Stimulated activated CD8-positive, alpha-beta memory T cell treated with anti-CD3 and anti-CD28 coated beads, Interleukin-15, amount 100 ng/mL, for 1 hour (primary cell): ENCODE measurements at places on chromosomes 7 and 10.

GRCh38 chr10:108966411-108966810 is 956.9 kb downstream of the XPNPEP1 start:
- DNase-seq, result no peak

- DNase-seq, result no peak
Observed at GRCh38 chr7:71900556-71900955, 511.6 kb downstream of the CALN1 start.

DNA sequence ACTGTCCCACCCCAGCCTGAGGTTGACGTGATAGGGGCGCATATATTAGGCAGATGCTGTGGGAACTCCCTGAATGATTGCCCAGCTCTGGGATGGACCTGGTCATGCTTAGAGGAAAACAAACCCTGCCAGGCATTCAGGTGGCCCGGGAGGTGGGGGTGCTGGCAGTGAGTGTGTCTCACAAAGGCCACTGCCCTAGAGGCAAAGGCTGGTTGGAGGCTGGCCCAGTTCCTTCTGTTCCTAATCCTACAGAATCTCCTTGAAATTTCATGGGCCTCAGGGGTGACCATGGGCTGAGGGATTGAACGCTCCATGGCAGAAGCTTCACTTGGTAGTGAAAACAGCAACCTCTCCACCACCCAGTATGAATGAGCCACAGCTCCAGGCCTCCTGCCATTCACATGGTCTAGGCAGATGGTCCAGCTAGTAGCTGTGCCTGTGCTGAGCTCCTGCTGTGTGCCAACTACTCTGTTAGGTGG is 25.6 kb downstream of the ADRA2A start:
- DNase-seq, result no peak

GRCh38 chr10:3625959-3626751 is 158.9 kb downstream of the KLF6 start:
- DNase-seq, result no peak

DNA sequence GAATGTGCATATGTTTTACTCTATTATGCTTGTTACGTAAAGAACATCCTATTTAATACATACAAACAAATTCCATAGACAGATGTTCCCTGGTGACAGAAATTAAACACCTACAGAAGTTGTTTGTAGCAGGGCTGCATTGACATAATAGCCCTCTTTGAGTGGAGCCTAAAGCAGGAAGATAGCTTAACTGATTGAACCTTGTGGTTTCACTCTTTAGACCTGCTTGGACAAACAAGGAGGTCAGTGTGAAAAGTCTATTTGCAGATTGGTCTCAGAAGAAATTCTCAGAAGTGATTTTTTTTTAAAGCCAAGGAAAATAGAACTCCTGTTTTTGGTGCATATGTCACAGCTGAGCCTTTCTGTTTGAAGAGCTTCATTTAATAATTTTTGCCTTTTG is 121.3 kb downstream of the PPP1R9A start:
- DNase-seq, result no peak

GRCh38 chr7:101664436-101664835 is 35.3 kb upstream of the MYL10 start:
- no peak for DNase-seq

- DNase-seq, result no peak
Observed at GRCh38 chr7:140609646-140610045, 31.0 kb downstream of the DENND2A start.

DNA sequence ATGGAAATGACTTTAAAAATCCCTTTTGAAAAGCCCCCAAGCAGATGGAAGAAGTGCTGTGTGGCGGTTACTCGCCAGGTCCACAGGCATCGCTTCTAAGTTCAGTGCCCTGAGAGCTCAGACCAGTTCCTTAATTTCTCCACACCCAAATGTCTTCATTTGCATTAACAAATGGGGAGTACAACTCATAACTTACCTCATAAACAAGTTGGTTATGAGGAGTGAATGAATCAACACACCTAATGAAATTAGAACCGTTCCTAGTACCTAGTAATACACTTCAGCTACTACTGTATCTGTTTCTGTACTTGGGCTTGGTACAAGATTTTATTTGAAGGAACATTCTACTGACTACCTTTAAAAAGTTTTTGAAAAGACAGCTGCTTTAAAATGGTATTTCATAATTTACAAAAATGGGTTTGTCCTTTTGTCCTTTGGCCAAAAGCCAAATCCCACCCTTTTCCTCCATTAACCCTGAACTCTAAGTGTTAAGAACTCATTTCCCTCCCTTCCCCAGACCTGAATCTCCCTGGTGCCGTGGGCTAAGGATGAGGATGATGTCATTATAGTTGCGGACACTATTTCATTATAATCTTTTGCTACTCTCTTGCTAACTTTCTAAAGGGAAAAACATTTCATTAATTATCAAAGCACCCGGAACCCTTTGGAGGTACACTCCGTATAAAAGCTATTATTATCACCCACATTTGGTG is 221.5 kb upstream of the CELF2 start:
- no peak for DNase-seq

DNA sequence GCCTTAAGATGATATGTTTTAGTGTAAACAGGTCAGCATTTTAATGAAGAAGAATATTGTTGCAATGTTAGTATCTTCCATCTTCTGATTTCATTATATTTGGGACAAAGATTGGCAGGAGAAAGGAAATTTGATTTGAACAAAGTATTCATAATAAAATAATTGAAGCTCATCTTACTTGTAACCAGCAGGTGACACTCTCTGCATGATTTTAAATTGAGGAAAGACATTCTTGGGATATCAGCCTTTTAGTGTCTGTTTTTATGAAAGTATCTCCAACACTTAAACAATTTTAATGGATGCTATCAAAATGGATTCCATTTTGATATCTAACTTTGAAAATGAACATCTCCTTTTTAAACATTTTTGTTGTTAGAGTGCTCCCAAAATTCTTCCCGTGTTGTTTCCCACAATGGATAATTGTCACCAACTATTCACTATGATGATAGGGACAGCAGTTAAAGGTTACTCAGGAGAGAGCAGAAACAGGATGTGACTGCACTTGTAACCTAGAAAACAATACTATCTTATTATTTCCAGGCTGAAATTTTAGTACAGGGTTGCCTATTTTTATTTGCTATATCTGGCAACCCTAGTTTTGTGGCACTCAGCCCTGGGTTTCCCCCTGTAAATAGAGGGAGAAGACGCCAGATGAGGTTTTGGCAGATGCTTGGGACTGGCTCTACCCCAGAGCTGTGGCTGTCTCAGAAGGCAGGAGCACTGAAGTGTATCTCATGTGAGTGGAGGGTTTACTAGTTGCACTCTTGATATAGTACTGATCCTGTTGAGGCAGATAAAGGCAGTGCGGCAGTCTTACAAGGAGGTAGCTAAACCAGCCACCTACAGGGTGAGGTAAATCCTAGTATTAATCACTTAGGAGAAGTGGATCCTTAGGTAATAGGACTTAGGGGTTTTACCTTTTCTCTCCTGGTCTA is 31.0 kb upstream of the ABCB4 start:
- no peak for DNase-seq

DNA sequence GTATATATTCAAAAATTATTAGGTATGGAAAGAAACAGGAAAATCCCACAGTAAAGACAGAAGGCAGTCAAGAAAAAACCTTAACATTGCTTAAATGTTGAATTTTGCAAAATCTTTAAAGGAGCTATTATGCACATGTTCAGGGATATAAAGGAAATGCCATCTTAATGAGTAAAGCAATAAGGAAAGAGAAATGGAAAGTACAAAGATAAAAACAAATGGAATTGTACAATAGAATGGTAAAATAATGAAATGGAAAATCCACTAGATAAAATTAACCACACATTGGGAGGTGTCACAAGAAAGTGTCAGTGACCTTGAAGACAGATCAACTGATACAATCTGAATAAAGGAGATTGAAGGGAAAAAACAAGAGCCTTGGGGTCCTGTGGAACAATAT is 82.0 kb downstream of the KIF20B start:
- no peak for DNase-seq

DNA sequence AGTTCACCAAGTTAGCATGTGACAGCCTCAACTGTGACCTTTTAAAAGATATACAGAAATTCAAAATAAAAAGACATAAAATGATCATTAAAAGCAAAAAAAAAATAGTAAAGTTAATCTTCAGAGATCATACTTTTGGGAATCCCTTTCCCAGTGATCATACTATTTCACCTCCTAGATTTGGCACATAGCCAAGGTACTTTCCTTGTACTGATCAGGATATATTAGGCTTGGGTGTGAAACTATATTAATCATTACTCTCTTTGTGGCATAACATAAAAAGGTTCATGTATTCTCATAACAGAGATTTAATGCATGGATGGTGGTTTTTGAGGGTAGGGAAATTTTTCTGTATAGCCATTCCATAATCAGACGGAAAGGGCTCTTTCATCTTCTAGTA is 109.6 kb upstream of the ZWINT start:
- DNase-seq, result no peak

DNA sequence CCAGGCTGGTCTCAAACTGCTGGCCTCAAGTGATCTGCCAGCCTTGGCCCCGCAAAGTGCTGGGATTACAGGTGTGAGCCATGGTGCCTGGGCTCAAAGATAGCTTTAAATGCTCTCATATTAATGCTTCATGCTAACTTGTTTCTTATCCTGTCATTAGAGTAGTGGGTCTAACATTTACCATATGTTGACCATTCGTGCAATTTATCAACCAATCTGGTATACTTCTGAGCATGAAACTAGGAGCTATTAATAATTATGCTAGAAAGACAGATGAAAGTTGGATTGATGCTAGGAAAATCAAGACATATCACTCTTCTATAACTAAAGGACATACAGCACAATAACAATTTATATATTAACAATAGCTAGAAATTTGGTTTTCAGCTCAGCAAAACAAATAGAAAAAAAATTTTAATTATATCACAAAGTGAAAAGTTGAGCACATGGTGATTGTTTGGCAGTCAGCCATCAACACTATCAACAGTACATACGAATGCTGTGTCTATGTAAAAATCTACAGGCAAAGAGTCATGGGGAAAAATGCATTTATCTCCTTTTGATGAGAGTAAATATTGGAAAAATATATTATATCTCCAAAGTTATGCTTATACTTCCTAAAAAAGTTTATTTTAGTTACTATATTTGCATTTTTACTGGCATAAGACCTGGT is 112.1 kb upstream of the ABCB5 start:
- DNase-seq, result no peak

- no peak for DNase-seq
Observed at GRCh38 chr7:45593121-45593541, 19.0 kb downstream of the ADCY1 start.

- no peak for DNase-seq
Observed at GRCh38 chr10:59805014-59805413, 51.8 kb upstream of the MRLN start.

- DNase-seq, result no peak
Observed at GRCh38 chr7:137404660-137405317, 61.3 kb upstream of the PTN start.

- DNase-seq, result no peak
Observed at GRCh38 chr10:97682042-97682441, 5.0 kb downstream of the AVPI1 start.

GRCh38 chr7:5248201-5248885 is 34.4 kb upstream of the SLC29A4 start:
- DNase-seq, result no peak

GRCh38 chr10:4586776-4587175 is 239.2 kb upstream of the AKR1E2 start:
- no peak for DNase-seq

- DNase-seq, result no peak
Observed at GRCh38 chr7:13107291-13107690, 419.9 kb downstream of the ARL4A start.

DNA sequence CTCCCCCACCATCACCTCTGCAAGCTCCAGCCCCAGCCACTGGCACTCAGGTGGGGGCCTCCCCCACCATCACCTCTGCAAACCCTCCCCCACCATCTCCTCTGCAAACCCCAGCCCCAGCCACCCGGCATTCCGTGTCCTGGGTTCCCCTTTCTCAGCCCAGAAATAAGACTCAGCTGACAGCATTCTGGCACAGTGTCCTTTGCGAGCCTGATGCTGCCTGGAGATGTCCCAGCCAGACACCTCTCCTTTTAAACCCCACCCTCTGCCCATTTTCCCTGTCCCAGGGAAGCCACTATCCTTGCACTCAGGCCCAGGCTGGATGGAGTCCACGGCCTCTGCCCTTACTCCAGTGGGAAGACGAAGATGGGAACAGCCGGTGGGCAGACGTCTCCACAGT is 49.8 kb downstream of the ELFN1 start:
- no peak for DNase-seq

- no peak for DNase-seq
Observed at GRCh38 chr7:77800158-77800557, 1.6 kb downstream of the PHTF2 start.

DNA sequence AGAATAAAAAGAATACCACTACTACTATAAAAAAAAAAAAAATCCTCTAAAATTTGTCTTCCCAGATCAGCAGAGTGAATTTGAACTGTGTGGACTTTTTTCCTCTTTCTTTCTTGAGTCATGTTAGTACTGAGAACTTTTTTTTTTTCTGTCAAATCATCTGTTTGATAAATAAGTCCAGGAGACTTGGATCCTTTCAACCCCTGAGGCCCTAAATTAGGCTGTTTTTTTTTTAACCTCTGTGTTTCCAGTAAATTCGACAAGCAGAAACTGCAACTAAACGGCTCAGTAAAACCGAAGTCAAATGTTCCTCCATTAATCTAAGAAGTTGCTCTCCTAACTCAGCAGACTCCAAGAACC is 2.7 kb downstream of the MAP3K8 start:
- no peak for DNase-seq

- DNase-seq, result no peak
Observed at GRCh38 chr7:32154797-32155196, 84.6 kb upstream of the PDE1C start.

GRCh38 chr10:22333975-22334282 is 11.4 kb upstream of the SPAG6 start:
- no peak for DNase-seq

- DNase-seq, result no peak
Observed at GRCh38 chr10:123878666-123879303, 12.8 kb downstream of the CPXM2 start.

DNA sequence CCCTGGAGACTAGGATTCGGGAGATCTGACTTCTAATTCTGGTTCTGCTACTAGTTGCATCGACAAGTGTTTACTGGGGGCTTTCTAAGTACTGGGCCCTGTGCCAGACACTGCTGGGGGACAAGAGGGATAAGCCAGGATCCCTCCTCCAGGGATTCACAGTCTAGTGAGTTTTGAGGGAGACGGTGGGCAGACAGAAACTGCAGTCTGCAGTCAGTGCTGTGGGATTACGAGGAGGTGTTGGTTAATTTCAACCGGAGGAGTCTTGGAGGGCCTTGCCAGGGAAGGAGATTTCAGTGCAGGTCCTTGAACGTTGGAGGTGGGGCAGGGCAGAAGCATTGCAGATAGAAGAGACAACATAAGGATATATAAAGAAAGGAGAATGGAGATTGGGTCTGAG is 3.5 kb upstream of the KCNH2 start:
- no peak for DNase-seq

- DNase-seq, result no peak
Observed at GRCh38 chr7:128121711-128122530, 90.7 kb upstream of the LRRC4 start.

- DNase-seq, result no peak
Observed at GRCh38 chr7:102305414-102306268, 19.0 kb downstream of the SH2B2 start.

GRCh38 chr7:17185690-17186070 is 112.8 kb upstream of the AHR start:
- DNase-seq, result no peak

- no peak for DNase-seq
Observed at GRCh38 chr7:72444026-72444776, 32.1 kb upstream of the CALN1 start.
